ENCODE measurements at places on chromosomes 16 and 17.
A peak's percentile ranks its signal among the peaks of the same experiment; 100 is the strongest.

DNA sequence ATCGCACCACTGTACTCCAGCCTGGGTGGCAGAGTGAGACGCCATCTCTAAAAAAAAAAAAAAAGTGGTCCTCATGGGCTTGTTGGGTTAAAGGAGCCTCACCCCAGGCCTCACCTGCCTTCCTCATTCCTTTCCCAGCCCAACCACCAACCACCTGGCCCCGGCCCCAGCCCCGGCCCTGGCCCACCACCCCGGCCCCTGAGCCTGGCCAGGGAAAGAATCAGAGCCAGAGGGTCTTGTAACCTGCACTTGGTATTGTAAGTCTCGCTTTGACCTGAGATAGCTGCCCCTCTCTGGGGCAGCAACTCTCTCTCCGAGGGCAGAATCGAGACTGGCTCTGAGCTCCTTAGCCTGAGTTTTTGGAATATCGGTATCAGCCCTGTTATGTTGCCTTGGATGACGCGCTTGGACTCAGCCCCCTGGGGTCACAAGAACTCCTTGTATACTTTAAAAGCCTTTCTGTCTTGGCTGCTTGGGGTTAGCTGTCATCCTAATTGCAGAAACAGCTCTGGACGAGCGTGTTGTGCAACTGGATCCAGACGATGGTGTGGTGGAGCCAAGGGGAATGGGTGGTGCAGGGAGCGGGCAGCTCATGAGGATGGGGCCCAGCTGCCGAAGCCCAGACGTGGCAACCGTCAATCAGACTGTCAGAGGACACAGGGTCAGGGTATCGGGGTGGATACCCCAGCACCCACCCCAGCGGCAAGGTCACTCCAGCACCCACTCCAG lies 14.6 kb downstream of the SMTNL2 start:
- ATAC-seq: no peak

DNA sequence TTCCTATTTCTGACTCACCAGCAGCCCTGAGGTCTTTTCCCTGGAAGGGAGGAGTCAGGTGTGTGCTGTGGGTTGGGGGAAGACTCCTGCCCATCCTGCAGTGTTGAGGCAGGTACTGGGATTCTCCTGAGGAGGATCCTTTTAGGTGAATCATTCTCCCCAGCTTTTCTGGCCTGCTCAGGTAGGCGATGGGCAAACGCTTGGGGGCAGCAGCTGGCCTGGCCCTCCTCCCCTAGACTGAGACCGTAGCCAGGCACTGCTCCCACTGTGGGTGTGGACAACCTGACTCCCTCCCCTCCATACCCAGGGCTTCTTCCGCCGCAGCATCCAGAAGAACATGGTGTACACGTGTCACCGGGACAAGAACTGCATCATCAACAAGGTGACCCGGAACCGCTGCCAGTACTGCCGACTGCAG lies 15.1 kb downstream of the GJD3 start:
- peak; percentile 1 for ATAC-seq

GRCh38 chr17:40309031-40309948 lies at the start of gene RARA:
RARA (plus strand) TSS chr17:40309180; CDS start chr17:40331219, 22,039 bp downstream.
- ATAC-seq: peak; percentile 11

GRCh38 chr17:69874175-69874670 lies 200.8 kb upstream of the KCNJ16 start:
- ATAC-seq: no peak

DNA sequence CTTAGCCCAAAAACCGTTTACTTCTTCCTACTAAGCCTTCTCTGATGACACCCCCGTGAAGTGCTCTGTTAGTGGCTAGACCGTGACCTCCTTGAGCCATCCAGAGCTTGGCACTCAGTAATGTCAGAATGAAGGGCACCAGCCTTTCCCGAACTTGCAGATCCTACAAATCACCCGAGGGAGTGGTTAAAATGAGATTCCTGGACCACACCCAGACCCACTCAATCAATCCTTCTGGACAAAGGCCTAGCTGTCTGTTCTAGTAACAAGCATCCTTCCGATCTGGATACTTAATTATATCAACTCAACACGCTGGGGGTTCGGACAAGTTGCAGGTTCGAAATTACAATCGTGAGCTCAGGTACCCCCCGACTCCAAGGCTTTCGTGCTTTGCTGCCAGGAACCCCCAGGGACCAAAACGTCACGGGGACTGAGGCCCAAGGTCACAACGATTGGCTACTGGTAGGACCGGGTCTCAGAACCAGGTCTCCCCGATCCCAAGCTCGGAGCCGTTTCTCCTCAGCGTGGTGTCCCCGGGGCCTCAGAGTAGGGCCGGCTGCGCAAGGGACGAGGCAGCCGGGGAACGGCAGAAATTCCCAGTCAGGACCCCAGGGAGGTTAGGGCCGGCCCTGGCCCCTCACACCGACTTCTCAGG lies 527 bp downstream of the CIAPIN1 start:
- peak; percentile 50 for ATAC-seq

DNA sequence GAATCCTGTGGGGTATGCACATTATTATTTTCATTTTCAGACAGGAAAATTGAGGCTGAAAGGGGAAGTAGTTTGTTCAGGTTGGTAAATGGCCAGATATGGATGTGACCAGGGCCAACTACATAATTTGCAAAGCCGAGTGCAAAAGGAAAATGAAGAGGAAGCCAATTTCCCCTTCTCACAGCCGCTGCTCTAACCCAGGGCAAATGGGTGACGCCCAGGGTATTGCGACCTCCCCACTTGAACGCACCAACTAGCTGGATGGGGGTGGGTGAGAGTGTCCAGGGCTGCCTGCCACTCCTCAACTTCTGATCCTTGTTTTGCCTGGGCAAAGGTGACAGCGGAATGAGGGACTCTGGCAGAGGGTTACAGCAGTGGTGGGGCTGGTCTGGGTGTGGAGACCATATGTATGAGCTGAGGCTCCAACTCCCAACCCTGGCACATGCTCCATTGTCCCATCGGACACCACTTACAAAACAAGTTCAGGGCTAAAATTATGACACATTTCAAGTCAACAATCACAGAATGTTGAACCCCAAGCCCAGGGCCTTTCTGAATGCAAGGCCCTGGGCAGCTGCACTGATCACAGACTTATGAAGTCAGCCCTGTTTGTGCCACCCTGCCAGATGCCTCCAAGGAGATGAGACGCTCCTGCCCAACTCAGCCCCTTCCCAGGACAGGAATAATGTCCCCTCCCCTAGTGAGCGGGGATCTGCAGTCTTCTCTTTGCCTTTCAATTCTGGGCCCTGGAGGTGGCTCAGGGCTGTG lies 1.7 kb downstream of the ANKRD40CL start:
- ATAC-seq: no peak

GRCh38 chr17:68943123-68943811 lies 11.9 kb downstream of the ABCA8 start:
- ATAC-seq: no peak

DNA sequence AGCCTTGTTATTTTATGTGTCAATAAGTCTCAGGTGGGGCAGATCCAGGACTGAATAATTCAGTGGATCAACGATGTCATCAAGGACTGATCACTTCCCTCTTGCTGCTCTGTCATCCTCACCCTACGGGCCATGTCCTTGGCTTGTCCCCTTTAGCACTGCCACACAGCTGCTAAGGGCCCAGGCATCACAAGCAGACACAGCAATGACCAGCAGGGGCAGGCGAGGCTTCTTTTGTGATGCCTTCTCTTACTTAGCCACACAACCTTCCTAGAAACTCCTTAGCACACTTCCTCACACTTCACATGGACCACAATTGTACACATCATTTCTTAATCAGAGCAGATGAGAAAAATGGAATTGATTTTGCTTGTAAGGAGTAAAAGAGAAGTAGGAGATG lies 356.3 kb upstream of the SOX9 start:
- ATAC-seq: peak; percentile 83

GRCh38 chr17:48132385-48132784 lies 24.8 kb downstream of the SNX11 start:
- no peak for ATAC-seq

GRCh38 chr17:48678141-48678971 lies 44.0 kb downstream of the PRAC1 start:
- peak; percentile 79 for ATAC-seq

DNA sequence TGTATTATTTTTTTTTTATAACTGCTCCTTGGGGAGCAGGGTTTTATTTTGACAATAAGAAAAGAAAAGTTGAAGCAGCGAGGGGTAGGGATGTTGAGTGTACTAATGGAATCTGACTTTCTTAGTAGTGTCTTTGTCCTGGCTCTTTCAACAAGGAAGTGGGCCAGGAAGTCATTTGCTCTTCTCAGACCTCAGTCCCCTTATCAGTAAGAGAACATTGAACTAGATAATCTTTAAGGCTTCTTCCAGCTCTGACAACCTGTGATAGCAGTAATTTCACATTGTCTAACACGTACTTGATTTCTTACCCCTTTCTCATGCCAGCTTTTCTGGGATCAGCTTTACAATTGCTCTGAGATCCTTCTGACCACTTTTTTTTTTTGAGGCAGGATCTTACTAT lies 8.3 kb downstream of the LIG3 start:
- no peak for ATAC-seq

DNA sequence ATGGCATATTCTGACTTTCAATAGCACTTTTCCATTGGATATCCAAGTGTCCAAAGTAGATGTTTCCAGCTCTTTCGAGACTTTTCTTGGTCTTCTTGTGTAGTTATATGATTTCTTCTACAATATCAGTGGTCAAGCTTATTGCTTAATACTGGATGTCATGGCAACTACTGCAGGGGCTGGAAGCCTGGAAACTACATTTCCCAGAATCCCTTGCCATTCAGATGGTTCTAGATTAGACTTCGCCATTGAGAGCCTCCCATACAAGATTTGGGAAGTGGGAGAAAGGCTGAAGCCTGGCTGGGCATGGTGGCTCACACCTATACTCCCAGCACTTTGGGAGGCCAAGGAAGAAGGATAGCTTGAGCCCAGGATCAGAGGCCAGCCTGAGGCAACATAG lies 153.6 kb downstream of the C16orf95 start:
- ATAC-seq: no peak

- no peak for ATAC-seq
These were observed at the start of gene CHD3 for GRCh38 chr17:7888184-7888920. CHD3 (plus strand) TSS chr17:7888789; CDS start chr17:7889001, 212 bp downstream.

GRCh38 chr16:28082624-28083023 lies 19.1 kb upstream of the GSG1L start:
- no peak for ATAC-seq

DNA sequence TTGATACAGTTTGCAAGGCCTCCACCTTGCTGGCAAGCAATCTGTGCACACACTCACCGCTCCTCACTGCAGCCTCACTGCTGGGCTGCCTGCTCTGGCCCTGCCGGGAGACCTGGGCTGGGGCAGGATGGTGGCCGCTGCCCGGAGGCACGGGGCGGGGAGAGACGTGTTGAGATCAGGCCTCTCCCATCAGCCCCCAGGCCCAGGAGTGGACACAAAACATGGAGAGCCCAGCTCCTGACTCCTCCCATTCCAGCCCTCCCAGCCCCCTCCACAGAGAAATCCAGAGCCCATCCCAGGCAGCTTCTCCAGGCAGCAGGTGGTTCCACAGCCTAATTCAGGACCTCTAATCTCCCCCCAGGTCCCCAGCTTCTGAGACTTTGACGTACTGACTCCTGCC lies 23.1 kb upstream of the RPL38 start:
- ATAC-seq: peak; percentile 62

GRCh38 chr16:78800523-78800922 lies 701.1 kb downstream of the WWOX start:
- ATAC-seq: no peak

DNA sequence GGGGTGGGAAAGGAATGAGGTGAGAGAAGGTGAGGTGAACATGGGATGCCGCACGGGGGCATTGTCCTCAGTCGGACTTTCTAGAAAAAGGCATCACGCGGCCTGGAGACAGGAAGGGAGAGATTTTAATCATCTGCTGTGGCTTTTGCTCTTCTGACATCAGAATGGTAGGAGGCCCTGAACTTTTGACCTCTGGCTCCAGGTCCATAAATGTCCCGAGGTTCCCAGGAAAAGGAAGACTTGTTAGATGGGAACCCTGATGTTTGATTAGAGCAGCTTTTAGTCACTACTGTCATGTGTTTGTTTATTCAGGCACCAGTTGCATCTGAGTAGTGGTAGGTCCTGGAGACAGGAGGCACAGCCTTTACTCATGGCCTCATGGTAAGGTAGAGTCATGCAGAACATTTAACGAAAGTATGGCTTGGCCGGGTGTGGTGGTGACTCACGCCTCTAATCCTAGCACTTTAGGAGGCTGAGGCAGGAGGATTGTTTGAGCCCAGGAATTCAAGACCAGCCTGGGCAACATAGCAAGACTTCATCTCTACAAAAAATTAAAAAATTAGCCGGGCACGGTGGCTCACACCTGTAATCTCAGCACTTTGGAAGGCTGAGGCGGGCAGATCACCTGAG lies 203.1 kb downstream of the MSI2 start:
- peak; percentile 18 for ATAC-seq

DNA sequence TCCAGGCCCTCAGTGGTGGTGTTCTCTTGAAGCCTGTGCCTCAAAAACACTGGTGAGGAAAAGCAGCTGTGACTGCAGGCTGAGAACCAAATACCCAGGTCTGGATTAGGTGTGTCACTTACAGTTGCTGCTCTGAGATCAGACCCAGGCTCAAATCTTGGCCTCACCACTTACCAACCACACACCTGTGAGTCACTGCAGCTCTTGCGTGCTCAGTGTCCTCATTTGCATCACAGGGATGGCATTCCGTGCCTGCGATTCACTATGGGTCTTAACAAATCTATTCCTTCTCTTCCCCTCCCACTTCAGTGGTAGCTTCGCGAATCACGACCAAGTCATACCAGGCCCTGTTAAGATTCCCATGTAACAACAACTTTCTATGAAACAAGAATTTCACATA lies 233.4 kb upstream of the HSBP1 start:
- no peak for ATAC-seq

GRCh38 chr17:41785859-41786226 lies 668 bp downstream of the JUP start:
- peak; percentile 12 for ATAC-seq

GRCh38 chr16:49443576-49443975 lies 70.0 kb downstream of the C16orf78 start:
- ATAC-seq: no peak

- ATAC-seq: peak; percentile 79
These were observed 30.0 kb upstream of the ANKRD40CL start for GRCh38 chr17:50797135-50797810.

DNA sequence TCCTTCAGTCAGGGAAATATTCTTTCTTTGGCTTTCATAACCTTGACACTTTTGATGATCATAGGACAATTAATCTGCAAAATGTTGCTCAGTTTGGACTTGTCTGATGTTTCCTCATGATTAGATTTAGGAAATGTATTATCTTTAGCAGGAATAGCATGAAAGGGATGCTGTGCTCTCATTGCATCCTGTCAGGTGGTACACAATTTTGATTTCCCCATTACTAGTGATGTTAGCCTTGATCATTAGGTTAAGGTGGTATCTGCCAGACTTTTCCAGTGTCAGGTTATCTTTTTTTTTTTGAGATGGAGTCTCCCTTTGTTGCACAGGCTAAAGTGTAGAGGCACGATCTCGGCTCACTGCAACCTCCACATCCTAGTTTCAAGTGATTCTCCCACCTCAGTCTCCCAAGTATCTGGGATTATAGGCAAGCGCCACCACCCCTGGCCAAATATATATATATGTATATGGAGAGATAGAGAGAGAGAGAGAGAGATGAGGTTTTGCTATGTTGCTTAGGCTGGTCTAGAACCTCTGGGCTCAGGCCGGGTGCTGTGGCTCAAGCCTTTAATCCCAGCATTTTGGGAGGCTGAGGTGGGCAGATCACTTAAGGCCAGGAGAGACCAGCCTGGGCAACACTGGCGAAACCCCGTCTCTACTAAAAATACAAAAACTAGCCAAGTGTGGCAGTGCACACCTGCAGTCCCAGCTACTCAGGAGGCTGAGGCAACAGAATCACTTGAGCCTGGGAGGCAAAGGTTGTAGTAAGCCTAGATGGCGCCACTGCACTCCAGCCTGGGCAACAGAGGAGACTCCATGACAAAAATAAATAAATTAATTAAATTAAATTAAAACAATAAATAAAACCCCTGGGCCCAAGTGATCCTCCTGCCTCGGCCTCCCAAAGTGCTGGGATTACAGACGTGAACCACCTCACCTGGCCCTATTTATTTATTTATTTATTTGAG lies 15.8 kb upstream of the CAVIN1 start:
- ATAC-seq: no peak

All from motor neuron (in vitro differentiated cells).